ENCODE measurements at places on chromosomes 2 and 18.

- DNase-seq = no peak
Measured at GRCh38 chr18:76435316-76435989, 59.6 kb downstream of the ZNF516 start.

- DNase-seq = peak; percentile 17
Measured at GRCh38 chr2:5125017-5125730, 567.0 kb upstream of the SOX11 start.

- no peak for DNase-seq
Measured at GRCh38 chr2:231342061-231342711, 53.3 kb upstream of the B3GNT7 start.

GRCh38 chr2:152617456-152618192 lies 99.6 kb downstream of the PRPF40A start:
- DNase-seq = no peak

DNA sequence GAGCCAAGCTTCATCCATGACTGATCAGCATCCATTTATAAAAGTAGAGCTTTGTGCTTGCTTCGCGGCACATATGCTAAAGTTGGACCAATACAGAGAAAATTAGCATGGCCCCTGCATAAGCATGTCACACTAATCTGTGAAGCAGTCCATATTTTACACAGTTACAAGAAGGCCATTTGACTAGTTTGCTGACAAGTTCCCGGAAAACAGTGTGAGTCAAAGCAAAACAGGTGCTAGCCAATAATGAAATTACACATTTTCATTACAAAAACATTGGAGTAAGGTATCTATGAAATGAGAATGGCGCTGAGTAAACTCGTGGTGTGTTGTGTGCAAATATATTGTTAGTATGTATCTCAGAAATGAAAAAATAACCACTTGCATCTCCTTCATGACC lies 4.7 kb downstream of the ANKRD62 start:
- no peak for DNase-seq

GRCh38 chr18:27395752-27396151 lies 210.6 kb upstream of the CHST9 start:
- DNase-seq = no peak

DNA sequence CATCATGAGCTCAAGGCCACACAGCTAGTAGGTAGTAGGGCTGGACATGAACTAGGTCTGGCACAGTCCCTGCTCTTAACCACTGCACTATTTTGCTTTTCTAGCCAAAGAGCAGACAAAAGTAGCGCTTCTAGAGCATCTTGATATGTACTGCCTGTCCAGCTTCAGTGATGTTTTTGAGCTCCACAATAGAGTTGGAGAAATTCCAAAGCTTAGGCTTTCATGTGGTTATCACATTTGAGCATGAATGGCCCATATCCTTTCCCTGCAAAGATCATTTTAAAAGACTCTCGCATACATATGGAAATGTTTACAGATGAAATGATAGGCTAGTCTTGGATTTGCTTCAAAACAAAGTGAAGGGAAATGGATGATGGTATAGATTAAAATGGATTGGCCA lies 128.7 kb downstream of the MAP3K20 start:
- DNase-seq = no peak

DNA sequence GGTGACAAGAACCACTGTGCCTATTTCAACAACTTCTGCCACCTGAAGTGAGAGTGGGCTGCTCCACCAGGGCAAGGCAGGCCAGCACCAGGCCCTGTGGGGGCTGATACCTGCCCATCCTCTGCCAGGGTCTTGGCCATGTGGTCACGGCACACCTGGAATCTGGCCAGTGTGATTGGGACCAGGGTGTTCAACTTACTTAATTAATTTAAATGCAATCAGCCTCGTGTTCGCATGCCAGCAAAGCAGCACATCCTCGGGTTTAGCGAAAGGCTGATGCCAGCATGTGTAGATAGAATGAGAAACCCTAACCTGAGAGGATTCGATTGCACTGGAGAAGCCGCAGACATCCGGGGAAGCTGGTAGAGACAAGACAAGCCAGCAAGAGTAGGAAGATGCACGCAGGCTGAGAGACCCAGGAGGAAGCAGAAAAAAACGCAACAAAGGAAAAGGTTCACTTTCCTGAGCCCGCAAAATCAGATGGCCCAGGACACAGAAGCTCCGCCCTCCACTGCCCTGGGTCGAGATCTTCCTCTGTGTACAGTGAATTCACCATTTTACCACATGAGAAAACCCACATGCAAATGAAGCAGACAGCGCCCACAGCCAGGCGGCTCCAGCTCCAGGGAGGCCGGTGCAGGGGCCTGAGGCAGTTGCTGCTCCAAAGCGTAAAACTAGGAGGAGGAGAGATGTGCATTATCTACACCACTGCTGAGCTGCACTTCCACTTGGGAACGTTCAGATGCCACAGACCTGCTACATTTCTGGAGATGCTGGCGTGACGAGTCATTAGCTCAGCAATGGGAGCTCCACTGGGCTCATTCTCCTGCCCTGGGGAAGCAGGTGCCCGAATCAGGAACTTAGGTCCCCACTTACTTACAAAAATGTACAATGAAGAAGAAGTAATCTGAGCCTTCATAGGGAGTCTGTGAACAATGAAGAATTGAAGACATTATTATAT lies 92.1 kb downstream of the TMEM18 start:
- DNase-seq = no peak

- no peak for DNase-seq
Measured at GRCh38 chr2:8107621-8108378, 574.1 kb upstream of the ID2 start.

DNA sequence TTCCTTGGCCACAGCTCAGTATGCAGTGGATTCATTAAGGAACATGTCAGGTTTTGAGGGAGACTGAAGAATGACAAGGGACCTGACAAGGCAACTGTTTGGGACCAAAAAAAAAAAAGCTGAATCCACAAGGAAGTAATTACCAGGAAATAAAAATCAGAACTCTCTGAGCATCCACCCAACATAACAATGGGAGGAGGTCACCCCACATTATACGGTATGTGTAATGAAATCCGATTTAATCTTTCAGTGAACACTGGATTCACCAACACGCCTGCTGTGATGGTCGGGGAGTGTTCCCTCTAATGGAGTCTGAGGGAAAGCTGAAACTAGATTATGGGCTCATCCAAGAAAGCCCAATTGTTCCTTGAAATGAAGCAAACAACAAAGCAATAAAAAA lies 329.3 kb downstream of the ETAA1 start:
- no peak for DNase-seq

Data from NCI-H1092 treated with DMSO at 0.1 percent for 48 hours (cell line).